ENCODE measurements at places on chromosomes 1 and 21.

- no peak for DNase-seq
Measured at GRCh38 chr1:51924455-51924854, 45.9 kb upstream of the NRDC start.

DNA sequence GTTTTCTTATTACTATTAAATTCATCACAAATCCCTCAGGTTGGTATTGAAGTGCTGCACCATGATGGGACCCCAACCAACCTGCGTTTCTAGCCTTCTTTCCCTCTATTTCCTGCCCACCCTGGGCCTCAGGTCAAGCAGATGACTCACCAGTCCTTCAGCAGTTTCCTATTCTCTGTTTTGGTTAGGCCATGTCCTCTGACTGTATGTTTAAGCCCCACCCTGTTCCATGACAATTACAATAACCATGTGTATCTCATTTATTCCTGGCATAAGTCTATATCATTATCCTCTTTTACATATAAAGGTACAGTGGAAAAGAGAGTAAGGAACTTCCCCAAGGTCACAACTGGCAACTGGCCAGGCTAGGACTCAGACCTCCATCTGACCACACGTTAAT lies 5.3 kb upstream of the FAM78B start:
- DNase-seq: no peak

- no peak for DNase-seq
Measured at GRCh38 chr1:93253516-93253915, 73.0 kb downstream of the CCDC18 start.

- no peak for DNase-seq
Measured at GRCh38 chr21:41764558-41765419, 2.1 kb downstream of the RIPK4 start.

DNA sequence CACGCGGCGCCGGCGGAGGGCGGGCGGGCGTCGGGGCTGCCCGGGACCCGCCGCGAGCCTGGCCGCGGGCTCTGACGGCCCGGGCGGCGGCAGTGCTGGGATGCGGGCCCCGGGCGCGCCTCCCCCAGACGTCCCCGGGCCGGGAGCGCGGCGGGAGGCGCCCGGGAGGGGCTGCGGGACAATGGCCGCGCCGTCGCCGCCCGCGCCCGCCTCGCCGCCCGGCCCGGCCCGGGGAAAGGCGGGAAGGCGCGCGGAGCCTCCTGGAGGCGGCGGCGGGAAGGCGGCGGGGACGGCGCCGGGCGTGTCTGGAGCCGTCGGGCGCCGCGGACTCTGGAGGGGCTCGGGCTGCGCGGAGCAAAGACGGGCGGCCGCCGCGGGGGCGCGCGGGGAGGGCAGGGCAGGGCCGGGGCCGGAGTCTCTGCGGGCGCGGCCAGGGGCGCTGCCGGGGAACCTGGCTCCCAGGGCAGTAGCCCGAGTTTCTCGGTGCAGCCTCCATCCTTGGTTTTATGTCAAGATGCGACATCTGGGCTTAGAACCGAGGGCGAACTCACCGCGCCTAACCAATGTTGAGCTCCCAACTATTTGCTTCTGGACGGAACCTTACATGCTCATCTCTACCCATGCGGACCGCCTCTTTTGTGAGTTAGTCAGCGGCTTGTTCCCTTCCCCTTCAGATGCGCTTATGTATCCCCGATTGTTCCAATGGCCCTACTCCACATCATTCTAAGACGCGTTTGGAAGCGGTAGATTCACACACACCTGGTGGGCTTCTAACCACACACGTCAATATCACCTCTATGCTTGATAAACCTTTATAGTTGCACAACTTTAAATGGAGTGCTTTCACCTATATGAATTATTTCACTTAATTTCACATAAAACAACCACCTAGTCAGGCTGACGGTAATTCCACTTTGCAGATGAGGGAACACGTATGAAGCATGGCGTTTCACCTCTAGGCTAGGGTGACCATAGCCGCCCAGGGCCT lies 651 bp downstream of the ZBTB8A start:
- peak; percentile 32 for DNase-seq

- DNase-seq: no peak
Measured at GRCh38 chr1:203789966-203790365, 5.5 kb upstream of the ZBED6 start.

DNA sequence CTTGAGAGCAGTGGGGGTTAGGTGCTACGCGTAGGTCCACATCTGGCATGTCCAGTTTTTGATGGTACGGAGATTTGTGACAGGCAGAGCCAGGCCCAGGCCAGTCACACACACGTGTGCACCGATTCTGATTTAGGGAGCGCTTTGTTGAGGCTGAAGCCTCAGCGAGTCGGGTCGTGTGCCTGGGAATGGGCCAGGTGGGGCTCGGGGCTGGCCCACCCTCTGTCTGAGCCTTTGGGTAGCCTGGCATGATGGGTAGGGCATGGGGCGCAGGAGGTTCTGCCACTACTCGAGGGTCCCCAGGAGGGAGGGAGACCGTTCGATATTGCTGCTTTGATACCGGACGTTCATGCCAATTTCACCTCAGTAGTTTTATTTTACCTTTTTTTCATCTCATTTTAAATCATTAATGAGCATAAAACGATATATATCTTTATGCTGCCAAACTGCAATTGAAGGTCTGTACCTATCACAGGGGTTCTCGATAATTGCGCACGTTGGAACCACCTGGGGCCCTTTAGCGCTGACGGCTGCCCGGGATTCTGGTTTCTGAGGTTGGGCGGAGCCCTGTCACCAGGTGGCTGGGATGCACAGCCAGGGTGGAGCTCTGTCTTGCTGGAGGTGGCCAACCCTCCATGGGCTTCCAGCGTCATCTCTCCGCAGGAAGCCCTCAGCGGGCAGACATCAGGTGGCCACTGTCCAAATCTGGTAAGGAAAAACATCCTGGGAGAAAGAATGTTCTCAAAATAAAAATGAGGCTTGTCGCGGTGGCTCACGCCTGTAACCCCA lies 71.9 kb downstream of the SCCPDH start:
- no peak for DNase-seq

GRCh38 chr1:204478172-204478899 lies 16.3 kb downstream of the PIK3C2B start:
- no peak for DNase-seq

DNA sequence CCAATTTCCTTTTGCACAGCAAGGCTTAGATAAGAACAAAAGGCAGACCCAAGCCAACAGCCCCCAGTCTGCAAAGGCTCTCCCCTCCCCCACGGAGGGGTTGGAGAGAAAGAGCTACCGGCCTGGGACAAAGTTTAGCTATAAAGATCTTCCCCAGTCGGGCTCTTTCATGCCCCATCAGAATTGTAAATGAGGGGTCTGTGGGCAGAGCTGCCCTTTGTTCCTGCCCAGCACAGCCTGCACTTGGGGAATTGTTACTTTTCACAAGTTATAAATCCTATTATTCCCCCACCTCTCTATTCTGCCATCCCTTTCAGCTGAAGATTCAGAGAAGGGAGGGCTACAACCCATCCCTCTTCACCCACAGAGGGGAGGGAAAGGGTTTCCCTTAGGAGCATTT lies 3.5 kb downstream of the MYCL start:
- no peak for DNase-seq

- no peak for DNase-seq
Measured at GRCh38 chr1:40030528-40031135, 9.9 kb upstream of the CAP1 start.

GRCh38 chr21:46323227-46323709 lies 402 bp downstream of the C21orf58 start:
- DNase-seq: peak; percentile 32

GRCh38 chr1:50847303-50847702 lies 112.8 kb downstream of the FAF1 start:
- no peak for DNase-seq

- DNase-seq: no peak
Measured at GRCh38 chr1:196115646-196116045, 492.6 kb downstream of the KCNT2 start.

DNA sequence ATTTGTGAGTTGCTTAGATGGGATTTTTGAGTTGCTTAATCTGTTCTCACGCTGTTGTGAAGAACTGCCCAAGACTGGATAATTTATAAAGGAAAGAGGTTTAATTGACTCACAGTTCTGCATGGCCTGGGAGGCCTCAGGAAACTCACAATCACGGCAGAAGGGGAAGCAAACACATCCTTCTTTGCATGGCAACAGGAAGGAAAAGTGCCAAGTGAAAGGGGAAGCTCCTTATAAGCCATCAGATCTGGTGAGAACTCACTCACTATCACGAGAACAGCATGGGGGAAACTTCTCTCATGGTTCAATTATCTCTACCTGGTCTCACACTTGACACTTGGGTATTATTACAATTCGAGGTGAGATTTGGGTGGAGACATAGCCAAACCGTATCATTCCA lies 10.3 kb downstream of the CLIC6 start:
- DNase-seq: no peak

GRCh38 chr1:33524586-33524985 lies 52.1 kb downstream of the ZSCAN20 start:
- no peak for DNase-seq

GRCh38 chr21:42722808-42723473 lies 69.5 kb downstream of the PDE9A start:
- no peak for DNase-seq

GRCh38 chr1:226403201-226404034 lies 4.5 kb downstream of the PARP1 start:
- DNase-seq: peak; percentile 31

DNA sequence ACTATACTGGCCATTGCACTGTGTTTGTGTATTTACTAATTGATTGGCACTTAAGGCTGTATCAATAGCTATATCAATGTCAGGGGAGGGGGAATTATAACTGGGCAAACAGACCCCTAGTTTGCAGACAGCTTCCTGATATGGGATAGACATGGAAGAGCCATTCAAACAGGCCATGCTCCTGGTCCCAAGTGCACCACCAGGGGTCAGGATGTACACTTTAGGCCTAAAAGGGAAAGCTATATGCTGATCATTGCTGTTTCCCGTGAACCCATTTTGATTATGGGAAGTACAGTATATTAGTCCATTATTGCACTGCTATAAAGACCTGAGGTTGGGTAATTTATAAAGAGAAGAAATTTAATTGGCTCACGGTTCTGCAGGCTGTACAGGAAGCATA lies 124.9 kb upstream of the BACE2 start:
- peak; percentile 25 for DNase-seq

- peak; percentile 19 for DNase-seq
Measured at GRCh38 chr1:218171302-218171893, 113.7 kb upstream of the RRP15 start.

DNA sequence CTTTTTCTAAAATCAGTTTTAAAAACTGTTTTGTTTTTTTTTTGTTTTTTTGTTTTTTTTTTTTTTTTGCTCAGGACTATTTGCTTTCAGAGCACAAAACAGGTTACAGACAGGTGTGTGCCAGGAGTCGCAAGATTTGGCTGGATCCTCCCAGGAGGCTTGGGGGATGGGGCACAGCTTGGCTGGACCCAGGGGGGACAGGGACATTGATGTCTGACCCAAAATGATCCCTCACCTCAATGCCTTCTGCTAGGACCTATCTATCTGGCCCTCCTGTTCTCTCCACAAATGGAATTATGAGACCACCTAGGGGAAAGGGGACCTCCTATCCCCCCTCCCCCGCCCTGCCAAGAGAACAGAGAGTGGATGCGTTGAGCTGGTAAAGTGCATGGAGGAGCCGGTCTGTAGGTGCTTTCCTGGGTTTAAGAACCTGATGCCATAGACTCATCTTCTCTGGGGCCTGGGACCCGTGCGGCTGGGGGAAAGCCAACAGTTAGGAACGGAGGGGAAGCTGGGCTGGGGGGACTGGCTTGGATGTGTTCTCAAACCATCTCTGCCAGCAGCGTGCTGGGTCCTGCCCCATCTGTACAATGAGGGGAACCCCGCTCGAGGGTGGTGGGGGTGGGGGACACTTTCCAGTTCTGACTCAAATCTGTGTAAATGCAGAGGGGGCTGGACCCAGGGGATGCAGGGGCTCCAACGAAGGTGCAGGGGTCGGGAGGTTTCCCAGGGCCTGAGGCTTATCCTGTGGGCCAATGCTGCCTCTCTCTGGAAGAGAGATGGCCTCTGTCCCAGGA lies 28.9 kb downstream of the RUNX3 start:
- no peak for DNase-seq

DNA sequence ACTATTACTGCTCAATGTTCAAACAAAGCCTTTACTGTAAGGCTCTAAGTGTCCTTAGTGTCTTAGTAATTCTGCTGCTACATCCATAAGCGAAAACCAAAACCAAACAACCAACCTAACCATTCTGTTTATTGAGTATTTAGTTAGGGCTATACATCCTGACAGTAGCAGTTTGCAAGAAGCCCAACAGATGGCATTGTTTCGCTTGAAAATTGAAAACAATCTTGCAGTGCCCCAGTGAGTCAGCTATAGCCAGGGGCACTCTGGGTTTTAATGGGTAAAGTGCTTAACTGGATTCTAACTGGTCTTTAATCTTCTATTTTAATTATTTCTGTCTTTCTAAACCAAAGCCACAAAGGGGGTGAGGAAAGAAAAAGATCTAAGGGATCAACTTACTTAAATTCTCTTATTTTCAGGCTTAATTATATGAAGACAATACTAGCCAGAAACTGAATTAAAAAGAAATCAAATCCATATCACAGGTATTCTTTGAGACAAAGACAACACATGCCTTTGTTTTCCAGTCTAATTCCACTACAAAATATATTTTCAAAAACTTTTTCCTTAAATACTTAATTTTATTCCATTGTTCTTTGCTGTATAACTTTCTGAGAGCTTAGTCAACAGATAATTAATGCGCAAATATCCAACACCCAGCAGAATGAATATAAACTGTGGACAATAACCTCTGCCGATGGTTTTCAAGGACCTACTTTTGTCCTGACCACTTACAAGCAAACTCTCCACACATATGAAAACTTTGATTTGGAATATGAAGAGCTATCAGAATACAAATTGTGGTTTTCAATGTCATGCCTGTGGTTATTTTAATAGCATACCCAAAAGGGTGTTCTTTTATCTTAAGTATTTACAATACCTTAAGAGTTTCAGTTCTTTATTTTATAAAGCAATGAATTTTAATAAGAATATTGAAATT lies 15.2 kb downstream of the POGZ start:
- peak; percentile 83 for DNase-seq

GRCh38 chr1:5856246-5856815 lies 135.9 kb downstream of the NPHP4 start:
- no peak for DNase-seq

GRCh38 chr1:185087746-185088145 lies 42.4 kb downstream of the RNF2 start:
- peak; percentile 89 for DNase-seq

DNA sequence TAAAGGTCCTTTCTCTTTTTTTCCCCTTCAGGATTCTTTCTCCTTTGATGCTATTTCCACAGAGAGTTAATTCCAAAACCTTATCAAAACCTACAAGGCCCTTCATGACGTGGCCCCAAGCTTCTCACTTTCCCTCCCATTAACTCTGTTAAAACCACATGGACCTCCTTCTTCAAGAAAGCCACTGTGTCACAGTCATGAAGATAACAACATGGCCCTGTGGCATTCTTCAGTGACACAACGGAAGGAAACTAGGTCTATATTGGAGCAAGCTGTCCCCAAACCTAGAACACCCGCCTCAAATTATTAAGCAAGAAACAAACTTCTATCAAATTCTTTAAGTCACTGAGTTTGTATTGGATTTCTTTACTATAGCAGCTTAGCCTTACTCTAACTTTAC lies 611.1 kb downstream of the NUF2 start:
- DNase-seq: no peak

GRCh38 chr1:114441332-114441731 lies 69.7 kb downstream of the TRIM33 start:
- DNase-seq: no peak

- DNase-seq: no peak
Measured at GRCh38 chr1:152457071-152457470, 43.0 kb upstream of the CRNN start.
